Lung (tissue), 17 donors: ENCODE measurements at places on chromosomes 16 and 17. TPM values are rescaled to one million over a fixed set of nuclear protein-coding genes. Genes with fewer than 3 reads are reported as not detected.

Gene EME1
- 0.55 TPM for polyA plus RNA-seq

Gene TRIM72
- 0.03 TPM for polyA plus RNA-seq

Gene CASKIN2
- 26.1 TPM for polyA plus RNA-seq

Gene CTRB2
- polyA plus RNA-seq = 0.65 TPM

Gene TP53TG3B
- not detected for polyA plus RNA-seq

Gene METTL2A
- 8.0 TPM for polyA plus RNA-seq

Gene KIF19
- polyA plus RNA-seq = 4.5 TPM

Gene MAF
- 7.0 TPM for polyA plus RNA-seq

Gene TEKT3
- polyA plus RNA-seq = 1.9 TPM

Gene GPR142
- polyA plus RNA-seq = not detected

Gene DLG4
- 10.0 TPM for polyA plus RNA-seq

Gene LRRC37A
- 0.64 TPM for polyA plus RNA-seq

Gene CHST4
- polyA plus RNA-seq = 0.92 TPM

Gene KRT25
- polyA plus RNA-seq = not detected

Gene KRTAP4-6
- not detected for polyA plus RNA-seq

Gene CCDC154
- polyA plus RNA-seq = 4.5 TPM

Gene RGS9
- 2.1 TPM for polyA plus RNA-seq

Gene SPEM3
- polyA plus RNA-seq = not detected

Gene NPIPA8
- polyA plus RNA-seq = 15.5 TPM

Gene EPX
- not detected for polyA plus RNA-seq

Gene PRR29
- polyA plus RNA-seq = 8.0 TPM

Gene CA5A
- polyA plus RNA-seq = 0.14 TPM

Gene SLFN12L
- 0.59 TPM for polyA plus RNA-seq

Gene ZG16
- 0.04 TPM for polyA plus RNA-seq

Gene SOX8
- polyA plus RNA-seq = 0.33 TPM
